ENCODE measurements at places on chromosomes 12 and 14.

- DNase-seq: no peak
Observed at GRCh38 chr14:49549881-49550280, 36.3 kb downstream of the RPS29 start.

DNA sequence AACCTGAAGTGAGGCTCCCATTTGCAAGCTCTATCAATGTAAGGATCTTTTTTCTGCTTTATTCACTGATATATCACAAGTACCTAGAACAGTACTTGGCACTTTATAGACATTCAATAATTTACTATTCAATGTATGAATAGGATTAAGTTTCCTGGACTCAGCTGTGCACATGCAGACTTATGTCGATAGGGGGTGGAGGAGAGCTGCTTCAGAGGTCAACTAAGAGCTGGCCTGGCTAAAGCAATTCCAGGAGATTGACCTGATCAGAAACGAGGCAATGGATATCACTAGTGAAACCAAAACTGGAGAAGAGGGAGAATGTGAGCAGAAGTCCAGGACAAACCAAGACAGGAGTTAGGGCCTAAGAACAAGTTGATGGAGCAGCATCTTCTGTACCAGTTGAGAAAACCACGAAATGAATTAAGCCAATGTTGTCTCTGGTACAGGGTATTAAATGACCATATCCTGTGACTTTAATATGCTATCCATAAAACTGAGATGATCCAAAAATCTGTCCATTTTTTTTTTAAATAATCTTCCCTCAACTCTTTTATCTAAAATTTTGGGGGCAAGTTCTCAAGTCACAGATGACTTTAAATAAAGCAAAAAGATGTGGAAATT lies 169.2 kb downstream of the PIK3C2G start:
- no peak for DNase-seq

DNA sequence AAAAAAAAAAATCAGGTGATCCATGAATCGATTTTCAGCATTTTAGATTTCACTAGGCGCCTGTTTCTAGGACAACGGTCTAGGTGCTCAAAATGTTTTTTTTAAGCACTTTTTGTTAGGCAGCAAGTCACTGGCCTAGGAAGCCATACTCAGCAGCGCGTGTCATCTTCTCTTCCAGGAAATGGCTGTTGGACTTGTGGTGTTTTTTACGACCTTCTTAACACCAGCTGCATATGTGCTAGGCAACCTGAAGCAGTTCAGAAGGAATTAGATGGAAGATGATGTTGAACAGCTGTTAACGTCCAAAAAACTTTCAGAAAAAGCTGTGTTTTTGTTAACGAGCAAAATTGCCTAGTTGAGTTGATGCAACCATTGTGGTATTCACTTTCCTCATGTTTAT lies 868 bp downstream of the COX8C start:
- DNase-seq: no peak

GRCh38 chr12:32788405-32788804 lies 32.7 kb upstream of the YARS2 start:
- DNase-seq: no peak

- DNase-seq: no peak
Observed at GRCh38 chr12:34595749-34596733, 573.7 kb downstream of the ALG10 start.

- no peak for DNase-seq
Observed at GRCh38 chr12:9149372-9149771, 33.7 kb upstream of the A2M start.

- no peak for DNase-seq
Observed at GRCh38 chr14:103869406-103870143, 22.2 kb upstream of the PPP1R13B start.

- no peak for DNase-seq
Observed at GRCh38 chr12:50828886-50829285, 13.8 kb upstream of the TMPRSS12 start.

DNA sequence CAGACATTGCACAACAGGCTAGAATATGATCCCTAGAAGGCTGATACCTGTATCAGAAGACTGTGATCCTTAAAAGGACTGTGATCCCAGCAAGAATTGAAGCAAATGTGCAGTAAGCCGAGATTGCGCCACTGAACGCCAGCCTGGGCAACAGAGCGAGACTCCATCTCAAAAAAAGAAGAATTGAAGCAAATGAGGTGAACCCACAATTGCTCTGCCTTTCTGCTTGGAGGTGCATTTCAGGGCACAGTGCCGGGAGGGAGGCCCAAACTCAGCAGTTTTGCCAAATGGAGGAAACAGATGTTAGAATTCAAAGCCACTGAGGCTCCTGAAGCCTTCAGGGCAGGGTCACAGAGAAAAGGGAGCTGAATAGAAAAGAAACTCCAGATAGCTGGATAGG lies 61.1 kb upstream of the COCH start:
- DNase-seq: no peak

GRCh38 chr12:79637093-79637492 lies 53.7 kb downstream of the PAWR start:
- DNase-seq: no peak

GRCh38 chr12:96720363-96720705 lies 186.7 kb upstream of the NEDD1 start:
- DNase-seq: no peak

DNA sequence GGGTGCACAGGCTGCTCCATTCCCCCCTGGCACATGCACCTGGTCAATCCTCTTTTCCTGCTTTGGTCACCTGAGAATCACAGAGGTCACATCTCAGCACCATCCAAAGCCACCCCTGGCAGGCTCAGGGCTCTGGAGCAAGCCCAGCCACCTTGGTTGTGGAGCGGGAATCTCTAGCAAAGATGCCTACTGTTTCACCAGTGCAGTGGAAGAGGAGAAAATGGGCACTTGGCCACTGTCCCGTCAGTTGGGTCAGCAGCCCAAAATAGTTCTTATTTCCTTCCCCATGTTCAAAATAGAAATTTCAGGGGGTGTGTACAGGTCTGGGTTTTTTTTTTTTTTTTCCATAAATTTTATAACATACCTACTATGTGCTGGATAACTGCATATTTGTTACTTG lies 18.3 kb downstream of the RTL1 start:
- DNase-seq: no peak

DNA sequence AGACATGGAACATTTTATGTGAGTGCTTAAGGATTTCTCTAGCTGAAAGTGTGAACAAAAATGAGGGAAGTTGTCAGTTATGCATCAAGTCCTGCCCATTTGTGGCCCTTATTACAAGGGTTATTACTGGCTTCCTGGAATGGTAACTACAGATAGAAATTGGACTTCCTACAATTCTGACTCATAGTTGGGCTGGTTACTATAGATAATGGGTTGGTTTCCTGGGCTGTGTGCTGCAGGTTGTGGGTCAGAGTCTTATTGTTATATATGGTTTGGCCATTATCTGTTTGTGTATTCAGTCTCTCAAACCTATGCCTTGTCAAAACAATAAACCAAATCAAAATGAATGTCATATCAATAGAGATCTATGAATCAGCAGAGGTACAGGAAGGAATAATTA lies 313.7 kb downstream of the ADAMTS20 start:
- no peak for DNase-seq

DNA sequence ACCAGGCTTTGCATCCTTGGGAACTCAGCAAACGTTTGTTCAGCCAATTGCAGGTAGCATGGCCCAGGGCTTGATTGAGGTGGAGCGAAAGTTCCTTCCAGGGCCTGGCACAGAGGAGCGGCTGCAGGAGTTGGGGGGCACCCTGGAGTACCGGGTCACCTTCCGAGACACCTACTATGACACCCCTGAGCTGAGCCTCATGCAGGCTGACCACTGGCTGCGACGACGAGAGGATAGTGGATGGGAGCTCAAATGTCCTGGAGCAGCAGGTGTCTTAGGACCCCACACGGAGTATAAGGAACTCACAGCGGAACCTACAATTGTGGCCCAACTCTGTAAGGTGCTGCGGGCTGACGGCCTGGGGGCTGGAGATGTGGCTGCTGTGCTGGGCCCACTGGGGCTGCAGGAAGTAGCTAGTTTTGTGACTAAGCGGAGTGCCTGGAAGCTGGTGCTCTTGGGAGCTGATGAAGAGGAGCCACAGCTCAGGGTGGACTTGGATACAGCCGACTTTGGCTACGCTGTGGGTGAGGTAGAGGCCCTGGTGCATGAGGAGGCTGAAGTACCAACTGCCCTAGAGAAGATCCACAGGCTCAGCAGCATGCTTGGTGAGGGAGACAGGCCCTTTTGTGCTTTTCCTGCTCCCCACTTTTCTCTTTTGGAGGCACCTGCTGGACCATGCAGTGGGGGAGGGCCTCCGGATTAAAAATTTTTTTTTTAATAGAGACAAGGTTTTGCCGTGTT lies 799 bp downstream of the THTPA start:
- DNase-seq: no peak

GRCh38 chr12:83214185-83214584 lies 527.5 kb downstream of the TMTC2 start:
- DNase-seq: no peak

GRCh38 chr12:83826112-83826511 lies 1086.5 kb downstream of the SLC6A15 start:
- no peak for DNase-seq

GRCh38 chr14:51950007-51950406 lies 39.3 kb upstream of the RTRAF start:
- no peak for DNase-seq

DNA sequence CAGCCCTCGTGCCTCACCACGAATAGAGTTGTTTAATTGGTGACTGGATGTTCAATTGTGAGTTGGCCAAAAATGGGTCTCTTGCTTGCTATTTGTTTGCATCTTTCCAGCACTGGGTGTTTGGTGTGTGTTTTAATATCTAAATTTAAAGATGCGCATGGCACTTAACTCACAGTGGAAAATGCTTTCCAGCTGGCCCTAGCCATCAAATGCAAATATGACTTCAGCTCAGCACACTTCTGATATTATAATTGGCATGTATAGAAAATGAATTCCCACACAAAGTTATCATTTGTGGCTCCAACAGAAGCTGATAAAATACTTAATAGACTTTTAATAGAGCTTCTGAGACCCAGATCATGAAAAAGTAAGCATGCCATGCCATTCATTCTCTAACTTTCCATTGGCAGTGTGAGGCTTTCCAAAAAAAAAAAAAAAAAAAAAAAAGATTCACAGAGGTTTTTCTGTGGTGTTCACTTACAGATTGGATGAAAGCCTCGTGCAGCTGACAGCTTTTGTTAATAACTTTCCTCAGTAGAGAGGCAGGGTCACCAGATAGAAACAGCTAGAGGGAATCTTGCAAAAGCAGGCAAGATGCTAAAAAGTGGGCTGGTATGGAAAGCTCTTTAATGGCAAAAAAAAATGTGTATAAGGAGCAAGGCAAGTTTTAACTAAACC lies 425.2 kb downstream of the GALC start:
- no peak for DNase-seq

- no peak for DNase-seq
Observed at GRCh38 chr12:58393152-58393551, 451.8 kb downstream of the ATP23 start.

GRCh38 chr14:36176524-36176923 lies at the start of gene PTCSC3:
PTCSC3 (minus strand) TSS chr14:36176722.
- no peak for DNase-seq

DNA sequence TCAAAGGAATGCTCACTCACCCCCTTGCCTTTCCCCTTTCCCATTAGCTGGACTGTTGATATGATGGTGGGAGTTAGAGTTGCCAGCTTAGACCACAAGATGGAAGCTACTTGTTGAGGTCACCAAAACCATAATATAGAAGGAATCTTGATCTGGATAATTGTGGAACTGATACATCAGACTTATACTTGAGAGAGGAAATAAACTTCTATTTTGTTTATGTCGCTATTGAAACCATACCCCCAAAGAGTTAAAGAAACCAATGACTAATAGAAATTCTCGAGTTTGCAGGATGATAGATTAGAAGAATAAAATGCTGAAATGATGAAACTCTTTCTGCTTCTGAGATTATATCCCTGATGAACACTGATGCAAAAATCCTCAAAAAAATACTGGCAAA lies 37.9 kb downstream of the TDG start:
- no peak for DNase-seq

- DNase-seq: no peak
Observed at GRCh38 chr12:42957136-42957535, 367.6 kb upstream of the PRICKLE1 start.

DNA sequence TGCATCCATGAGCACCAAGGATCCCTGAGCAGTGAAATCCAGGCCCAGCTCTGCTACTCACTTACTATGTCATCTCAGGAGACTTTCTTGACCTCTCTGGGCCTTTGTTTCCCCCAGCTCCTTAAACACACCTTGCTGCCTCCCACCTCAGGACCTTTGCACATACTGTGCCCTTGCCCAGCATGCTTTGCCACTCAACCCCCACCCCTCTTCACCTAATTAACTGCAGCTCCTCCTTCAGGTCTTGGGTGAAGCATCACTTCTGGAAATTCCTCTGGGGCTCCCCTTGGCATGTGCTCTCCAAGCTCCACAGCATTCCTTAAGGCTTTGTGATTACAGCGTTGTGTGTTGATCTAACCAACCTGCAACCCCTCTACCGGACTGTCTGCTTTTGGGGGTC lies 15.9 kb downstream of the WSCD2 start:
- no peak for DNase-seq

DNA sequence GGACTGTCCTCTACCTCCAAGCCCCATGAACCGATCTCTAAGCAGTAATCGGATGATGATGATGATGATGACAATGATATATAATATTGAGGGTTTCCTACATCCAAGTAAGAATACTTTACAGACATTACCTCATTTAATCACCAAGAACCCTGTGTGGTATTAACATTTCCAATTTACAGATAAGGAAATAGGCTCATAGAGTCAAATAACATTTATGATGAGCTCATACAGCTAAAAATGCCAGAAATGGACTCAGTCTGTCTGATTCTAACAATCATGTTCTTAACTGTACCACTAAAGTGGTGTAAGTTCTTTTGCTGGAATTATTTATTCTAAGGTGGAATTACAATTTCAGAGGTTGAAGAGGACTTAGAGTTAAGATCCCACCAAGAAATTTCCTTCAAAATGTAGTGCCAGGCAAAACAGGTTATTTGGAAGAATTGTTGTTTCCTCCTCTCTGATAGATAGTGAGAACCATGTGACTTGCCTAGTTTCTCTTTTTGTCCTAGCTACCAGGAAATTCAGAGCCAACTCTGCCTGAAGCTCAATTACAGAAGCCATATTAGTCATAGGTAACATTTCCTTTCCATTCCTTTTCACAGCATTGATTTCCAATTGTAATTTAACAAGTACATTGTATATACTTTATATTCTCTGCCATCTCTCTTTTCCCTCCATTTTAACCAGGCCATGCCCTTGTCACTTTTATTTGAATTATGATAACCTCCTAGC lies 23.8 kb upstream of the CCDC175 start:
- DNase-seq: no peak

DNA sequence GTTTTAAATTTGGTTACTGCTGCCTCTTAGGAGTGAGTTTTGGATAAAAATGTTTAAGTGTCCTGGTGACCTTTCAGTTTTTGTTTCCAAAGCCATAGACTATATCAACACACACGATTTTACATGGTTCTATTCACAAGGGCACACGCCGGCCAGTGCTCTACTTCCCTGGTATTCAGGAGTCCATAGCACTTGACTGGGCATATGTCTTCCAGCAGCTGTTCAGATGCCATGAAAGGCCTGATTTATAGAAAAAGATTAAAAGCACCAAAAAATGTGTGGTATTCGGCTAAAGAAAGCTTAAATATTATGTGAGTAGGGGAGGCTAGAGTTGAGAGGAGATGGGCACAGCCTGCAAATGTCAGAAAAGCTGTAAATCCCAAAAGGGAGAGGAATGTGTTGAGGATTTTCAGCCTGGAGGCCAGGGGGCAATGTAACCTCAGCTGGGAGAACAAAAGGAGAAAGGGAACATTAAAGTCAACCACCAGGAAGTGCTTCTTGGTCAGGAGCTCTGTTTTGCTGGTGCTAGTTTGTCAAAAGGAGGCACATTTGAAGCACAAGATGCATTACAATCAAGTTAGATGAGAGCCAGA lies 478.4 kb downstream of the RAD51B start:
- no peak for DNase-seq
